ENCODE measurements at places on chromosomes 7 and 10. TPM values are rescaled to one million over a fixed set of nuclear protein-coding genes. Genes with fewer than 3 reads are reported as not detected.

MCM10 gene
- total RNA-seq = 26.8 TPM

OPALIN gene
- not detected for total RNA-seq

KLF14 gene
- 0.45 TPM for total RNA-seq

NACAD gene
- total RNA-seq = 0.41 TPM

TAX1BP1 gene
- total RNA-seq = 84.5 TPM

GPR85 gene
- 0.83 TPM for total RNA-seq

PON1 gene
- total RNA-seq = not detected

HHEX gene
- 12.5 TPM for total RNA-seq

GPR26 gene
- not detected for total RNA-seq

ZP3 gene
- total RNA-seq = 6.5 TPM

POT1 gene
- total RNA-seq = 22.3 TPM

ATG9B gene
- not detected for total RNA-seq

LLCFC1 gene
- not detected for total RNA-seq

GPER1 gene
- total RNA-seq = 0.30 TPM

CACNB2 gene
- 0.13 TPM for total RNA-seq
